Stimulated activated CD4-positive, alpha-beta T cell treated with anti-CD3 and anti-CD28 coated beads, TNF-alpha, amount 100 ng/mL, for 4 hours (primary cell): ENCODE measurements at places on chromosomes 12 and 14.

DNA sequence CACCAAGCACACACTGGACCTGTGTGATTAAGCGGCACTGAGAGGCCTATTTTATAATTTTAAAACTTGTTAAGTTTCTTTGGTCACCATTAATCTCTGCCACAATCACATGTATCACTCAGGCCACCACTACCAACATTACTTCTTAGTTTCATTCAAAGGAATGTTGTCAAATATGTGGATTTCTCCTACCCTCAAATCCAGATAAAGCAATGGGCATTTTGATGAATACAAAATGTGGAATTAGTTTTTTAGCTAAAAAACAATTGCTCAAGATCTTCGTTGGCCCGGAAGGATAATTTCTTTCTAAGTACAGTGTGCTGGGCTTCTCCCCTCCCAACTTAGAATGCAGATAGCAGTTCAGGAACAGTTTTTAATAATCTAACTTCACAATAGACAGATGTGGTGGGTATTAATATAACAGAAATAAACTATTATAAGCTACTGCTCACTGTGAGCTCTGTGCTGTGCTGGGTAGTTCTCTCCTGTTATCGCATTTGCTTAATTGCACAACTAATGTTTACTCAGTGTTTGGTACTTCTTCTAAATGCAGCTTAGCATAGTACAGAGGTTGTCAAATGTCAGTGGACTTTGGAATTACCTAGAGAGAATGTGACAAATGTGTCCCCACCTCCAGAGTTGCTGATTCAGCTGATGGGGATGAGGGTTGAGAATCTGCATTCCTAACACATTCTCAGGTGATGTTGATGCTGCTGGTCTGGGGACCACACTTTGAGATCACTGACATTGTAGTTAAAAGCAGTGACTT is 266.7 kb upstream of the AMIGO2 start:
- DNase-seq = no peak

DNA sequence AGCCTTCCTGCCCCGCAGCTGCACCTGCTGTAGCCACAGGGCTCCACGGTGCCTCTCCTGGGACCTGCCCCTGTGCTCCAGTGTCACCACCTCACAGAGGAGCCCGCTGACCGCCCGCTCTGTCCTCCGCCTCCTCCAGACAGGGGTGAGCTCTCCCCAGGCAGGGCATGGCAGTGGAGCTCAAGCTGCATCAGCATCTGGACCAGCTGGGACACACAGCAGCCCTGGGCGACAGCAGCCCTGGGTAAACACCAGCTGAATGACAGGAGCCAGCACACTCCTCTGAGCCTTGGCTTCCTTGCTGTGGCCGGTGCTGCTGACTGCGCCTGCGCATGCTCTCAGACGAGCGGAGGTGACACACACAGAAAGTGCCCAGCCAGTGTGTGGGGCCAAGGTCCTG is 22.0 kb downstream of the CHGA start:
- DNase-seq = no peak

- no peak for DNase-seq
Measured at GRCh38 chr14:89534902-89535685, 118.1 kb upstream of the FOXN3 start.

- no peak for DNase-seq
Measured at GRCh38 chr12:116502141-116502725, 56.9 kb upstream of the MAP1LC3B2 start.

DNA sequence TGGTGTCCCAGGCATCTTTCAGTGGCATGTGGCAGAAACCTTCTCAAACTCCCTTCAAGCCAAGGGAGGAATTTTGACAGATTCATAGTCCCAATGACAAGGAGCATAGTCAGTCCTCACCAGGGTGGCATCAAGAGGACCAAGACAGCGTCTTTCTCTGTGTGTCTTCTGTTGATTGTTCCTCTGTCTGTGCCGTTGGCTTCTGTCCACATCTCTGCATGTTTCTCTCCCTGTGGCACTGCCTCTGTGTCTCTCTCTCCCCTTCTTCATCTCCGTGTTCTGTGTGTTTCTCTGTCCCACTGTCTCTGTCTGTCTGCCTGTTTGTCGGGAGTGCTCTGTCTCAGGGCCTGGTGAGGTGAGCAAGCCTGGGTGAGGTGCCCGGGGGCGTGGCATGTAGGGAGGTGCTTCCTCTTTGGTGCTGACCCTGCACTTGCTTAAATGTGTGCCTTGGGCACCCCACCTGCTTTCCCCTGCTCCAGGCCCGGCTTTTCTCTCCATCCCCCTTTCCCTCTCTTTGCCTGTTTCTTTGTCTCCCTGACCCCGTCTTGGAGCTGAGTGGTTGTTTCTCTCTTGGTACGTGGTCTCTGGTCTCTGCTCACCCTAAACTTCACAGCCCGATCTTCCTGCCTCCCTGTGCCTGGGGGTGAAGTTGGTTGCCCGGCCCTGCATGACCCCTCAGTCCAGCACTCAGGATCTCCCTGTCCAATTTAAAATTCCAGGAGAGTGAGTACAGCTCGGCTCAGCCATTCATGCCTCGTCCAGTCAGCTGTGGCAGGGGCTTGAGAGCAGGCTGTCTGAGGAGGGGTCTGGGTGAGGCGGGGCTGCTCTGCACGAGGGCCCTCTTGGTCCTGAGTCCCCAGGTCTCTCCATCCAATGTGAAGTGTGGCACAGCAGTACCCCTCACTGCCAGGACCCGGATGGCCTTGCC is 28.5 kb downstream of the JDP2 start:
- no peak for DNase-seq

DNA sequence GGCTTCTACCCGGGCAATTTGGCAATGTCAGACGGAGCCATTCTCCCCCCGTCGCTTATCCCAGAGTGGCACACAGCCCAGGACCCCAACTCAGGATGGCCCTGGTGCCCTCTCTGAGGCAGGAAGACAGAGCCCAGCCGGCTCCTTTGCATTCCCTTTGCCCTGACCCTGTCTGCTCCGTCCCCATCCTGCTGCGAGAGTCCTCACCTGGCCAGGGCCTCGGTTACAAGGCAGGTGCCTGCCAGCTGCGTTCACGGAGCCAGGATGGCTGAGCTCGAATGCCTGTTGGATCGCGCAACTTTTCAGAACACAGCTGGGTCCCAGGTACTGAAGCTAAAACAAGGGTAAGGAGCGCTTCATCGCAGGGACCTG is 18.6 kb downstream of the LRTM2 start:
- no peak for DNase-seq

- DNase-seq = no peak
Measured at GRCh38 chr12:5864301-5864700, 80.8 kb downstream of the ANO2 start.

GRCh38 chr12:15214851-15215601 is 6.2 kb downstream of the RERG start:
- DNase-seq = no peak

- DNase-seq = no peak
Measured at GRCh38 chr12:116404913-116405611, 127.6 kb upstream of the MED13L start.

DNA sequence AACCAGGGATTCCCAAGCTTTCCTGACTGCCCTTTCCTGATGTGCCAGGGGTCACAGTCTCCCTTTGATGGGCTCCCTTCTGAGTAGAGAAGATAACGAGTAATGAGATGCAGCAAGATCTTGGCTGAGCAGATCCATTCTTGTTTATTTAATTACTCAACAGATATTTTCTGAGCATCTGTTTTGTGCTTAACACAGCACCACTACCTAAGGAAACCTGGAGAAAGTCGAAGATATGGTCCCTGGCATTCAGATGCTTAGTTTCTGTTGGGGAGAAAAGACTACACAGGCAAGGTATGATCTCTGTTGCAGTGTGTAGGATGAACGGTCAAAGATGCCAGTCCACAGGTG is 3.9 kb downstream of the AJUBA start:
- DNase-seq = no peak

DNA sequence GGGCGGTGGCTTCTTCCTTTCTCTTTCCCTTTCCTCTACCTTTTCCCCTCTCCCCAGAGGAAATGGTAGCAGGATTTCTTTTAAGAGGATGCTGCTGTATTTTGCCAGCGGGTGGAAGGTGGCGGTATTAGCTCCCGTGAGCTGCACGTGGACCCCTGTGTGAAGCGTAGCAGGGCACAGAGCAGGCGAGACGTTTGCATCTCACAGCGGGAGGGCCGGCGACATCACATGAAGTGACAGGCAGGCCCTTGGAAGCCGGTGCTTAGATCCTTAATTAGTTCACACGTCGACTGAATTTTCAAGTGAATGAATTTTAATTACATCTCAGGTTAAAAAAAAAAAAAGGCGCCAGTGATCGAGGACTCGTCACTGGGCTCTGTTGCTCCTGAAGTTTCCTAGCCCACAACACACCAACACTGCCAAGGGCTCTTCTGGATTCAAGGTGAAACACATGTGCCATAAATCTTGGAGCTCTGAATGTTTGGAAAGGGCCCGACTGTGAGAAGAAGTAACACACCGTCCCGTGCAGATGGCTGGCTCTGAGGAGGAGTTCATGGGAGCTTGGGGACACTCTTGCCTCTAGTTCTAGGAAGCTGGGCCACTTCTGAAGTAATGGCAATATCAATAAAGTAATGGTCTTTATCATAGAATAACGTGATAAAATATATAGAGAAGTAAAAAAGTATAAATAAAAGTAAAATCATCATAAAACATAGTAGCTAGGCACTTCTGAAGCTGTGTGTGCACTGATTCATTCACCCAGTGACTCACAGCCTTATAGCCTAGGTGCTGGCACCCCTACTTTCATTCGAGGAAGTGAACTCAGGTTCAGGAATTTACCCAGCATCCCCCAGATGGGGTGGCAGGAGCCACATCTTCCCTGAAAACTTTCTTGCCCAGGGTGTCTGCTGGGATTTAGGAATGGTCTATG is 75.3 kb downstream of the AACS start:
- no peak for DNase-seq

- no peak for DNase-seq
Measured at GRCh38 chr14:29240066-29240465, 473.5 kb downstream of the FOXG1 start.

GRCh38 chr12:87384226-87384625 is 645.0 kb downstream of the C12orf50 start:
- DNase-seq = no peak

DNA sequence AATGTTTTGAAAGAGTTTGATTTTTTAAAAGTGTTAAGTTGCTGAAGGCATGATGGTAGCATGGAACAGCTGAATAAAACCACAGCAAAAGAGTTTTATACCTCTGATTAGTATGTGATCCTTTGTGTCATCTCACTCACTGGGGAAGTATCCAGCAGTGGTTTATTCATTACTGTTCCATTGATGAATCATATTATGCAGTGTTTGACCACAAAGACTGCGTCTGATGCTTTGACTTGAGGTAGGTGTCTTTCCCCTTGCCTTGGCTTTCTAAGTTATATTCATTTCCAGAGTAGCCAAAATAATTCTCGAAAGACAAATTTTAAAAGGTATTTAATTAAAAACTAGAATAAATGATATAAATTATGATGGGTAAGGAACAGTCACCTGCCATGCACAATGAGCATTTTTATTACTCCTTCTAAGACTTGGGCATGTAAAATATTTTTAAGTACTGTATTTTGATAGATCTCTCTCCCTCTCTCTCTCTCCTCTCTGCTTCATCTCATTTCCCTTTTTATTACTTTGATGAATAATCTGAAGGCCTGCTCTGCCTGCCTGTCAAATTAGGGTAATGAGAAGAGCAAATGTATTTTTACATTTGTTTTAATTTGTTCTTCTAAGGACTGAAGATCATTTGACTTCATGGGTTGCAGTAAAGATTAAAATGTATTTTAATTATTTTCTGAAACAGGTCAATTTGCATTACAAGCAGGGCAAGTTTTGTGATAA is 164.9 kb downstream of the NAV3 start:
- DNase-seq = no peak

GRCh38 chr12:3119756-3120601 is 42.8 kb downstream of the TSPAN9 start:
- no peak for DNase-seq
